ENCODE measurements at places on chromosomes 5 and 9.

DNA sequence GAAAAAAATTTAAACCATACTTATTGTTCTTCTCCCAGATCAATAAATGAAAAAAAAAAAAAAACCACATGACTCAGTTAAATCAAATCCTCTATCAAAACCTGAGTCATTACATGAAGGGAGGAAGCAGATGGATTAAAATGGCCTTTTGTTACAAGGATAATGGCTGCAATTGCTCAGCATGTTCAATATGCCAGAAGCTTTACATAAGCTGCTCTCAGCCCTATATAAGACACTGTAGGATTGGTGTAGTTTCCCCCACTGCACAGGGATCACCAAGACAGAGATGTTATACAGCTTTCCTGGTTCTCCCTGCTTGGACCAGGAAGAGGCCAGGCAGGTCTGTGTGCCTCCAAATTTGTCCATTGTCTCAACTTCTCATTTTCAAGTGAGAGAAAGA lies 101.6 kb upstream of the MAP1B start:
- no peak for DNase-seq

DNA sequence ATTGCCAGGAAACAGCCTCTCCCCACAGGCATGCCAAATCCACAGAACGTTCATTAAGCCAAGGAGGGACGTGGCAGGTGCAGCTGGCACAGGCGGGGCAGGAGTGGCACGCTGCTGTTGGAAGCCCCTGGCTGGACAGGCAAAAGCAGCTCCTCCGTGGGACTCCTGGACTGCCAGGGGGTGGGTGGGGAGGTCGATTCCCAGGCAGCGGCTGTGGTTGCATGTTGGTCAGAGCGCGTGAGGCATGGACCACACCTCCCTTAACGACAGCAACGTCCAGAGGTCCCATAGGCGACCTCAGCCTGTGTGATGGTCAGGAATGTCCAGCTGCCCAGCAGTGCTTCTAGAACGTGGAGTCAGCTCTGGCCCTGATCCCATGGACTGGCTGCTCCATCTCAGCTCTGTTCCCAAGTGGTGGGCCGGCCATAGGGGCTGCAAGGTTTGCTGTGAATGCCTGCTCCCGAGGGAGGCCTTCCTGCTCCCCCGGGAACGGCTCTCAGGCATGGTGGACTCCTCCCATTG lies 6.9 kb downstream of the SLC6A19 start:
- DNase-seq, result no peak

GRCh38 chr5:29089591-29090130 lies 2051.3 kb upstream of the CDH9 start:
- DNase-seq, result no peak

DNA sequence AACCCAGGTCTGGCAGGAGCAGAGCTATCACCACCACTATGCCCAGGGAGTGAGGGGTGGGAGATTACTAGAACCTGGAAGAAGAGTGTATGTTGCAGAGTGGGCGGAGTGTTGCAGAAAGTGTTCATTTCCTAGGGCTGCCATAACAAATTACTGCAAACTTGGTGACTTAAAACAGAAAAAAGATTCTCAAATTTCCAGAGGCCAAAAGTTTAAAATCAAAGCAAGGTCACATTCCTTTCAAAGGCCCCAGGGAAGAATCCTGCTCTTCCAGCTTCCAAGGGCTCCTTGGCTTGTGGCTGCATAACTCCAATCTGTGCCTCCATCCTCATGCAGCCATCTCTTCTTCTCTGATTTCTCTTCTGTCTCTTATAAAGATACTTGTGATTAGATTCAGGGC lies 30.6 kb upstream of the SPINK4 start:
- no peak for DNase-seq

- DNase-seq, result no peak
These were observed 422.7 kb upstream of the GRAMD2B start for GRCh38 chr5:126000507-126000906.

DNA sequence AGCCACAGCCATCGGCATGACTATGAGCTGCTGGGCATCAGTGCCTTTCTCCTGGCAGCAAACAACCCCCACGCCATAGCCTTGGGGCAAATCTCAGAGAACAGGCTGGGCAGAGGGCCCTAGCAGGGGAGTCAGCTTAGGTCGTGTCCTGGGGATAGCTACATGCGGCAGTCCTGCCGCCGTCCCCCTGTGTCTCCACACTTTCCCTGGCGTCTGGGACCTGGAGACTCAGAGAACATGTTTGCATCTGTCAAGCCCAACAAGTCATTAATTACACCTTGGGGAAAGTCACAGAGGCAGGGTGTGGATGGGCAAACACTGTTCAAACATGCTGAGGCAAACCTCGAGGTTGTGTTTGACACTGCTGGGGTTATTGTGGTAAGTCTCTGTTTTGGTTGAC lies 123.6 kb downstream of the C5orf15 start:
- no peak for DNase-seq

GRCh38 chr5:141880961-141881801 lies 3.0 kb upstream of the PCDH1 start:
- no peak for DNase-seq

DNA sequence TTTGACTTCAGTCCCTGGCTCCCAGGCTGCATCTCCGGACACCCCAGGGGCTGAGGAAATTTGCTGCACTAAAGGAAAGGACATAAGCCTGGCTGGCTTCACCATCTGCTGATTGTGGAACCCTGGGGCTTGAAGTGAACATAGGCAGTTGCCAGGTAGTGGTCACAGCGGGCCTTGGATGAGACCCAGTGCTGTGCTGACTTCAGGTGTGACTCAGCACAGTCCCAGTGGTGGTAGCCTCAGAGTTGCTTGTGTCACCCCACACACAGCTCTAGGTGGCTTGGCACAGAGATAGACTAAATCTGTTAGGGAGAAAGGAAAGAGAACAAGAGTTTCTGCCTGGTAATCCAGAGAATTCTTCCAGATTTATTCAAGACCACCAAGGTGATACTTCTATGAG lies 36.1 kb upstream of the RUSC2 start:
- no peak for DNase-seq

DNA sequence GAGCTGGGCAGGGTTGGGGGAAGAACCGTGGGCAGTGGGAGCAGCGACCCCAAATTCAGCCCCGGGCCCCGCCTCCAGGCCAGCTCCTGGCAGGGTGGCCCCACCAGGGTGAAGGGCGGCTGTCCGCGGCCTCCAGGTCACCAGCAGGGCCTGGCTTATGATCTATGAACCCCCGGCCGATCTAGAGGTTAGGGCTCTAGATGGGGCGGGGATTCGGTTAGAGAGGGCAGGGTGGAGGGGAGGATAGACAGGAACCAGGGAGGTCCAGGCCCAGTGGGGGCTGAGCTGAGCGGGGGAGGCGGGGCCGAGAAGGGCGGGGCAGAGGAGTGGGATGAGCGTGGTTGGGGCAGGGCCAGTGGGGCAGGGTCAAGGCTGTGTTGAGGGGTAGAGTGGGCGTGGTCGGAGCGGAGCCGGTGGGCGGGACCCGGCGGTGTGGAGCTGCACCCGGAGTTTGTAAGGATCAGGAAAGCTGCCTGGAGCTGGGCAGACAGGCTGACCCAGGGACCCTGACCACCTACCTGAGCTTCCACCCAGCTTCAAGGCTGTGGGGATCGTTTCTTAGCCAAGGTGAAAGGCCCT lies 29.3 kb upstream of the OBP2B start:
- peak; percentile 78 for DNase-seq

- DNase-seq, result no peak
These were observed 408.9 kb upstream of the RGMB start for GRCh38 chr5:98364549-98364948.

Measured in CD4-positive, alpha-beta T cell treated with Interleukin-4 for 1 hour (primary cell).